ENCODE measurements at places on chromosomes 7 and 10.

DNA sequence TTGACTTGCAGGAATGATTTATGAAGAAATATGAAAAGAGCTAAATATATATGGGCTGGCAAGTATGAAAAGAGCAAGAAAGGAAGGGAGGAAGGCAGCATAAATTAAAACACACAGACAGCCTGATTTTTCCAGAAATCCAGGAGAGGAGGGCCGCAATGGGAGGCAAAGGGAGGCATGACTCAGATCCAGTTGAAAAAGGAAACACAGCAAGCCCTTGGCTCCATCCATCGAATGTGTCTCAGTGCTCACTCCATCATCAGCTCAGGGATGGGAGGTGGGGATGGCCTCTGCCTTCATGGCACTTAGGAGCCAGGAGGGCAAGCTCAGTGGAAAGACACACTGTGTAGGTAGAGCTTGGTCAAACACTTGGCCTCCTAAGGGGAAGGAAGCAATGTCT, 75.7 kb upstream of the PDZD8 start:
- no peak for DNase-seq

DNA sequence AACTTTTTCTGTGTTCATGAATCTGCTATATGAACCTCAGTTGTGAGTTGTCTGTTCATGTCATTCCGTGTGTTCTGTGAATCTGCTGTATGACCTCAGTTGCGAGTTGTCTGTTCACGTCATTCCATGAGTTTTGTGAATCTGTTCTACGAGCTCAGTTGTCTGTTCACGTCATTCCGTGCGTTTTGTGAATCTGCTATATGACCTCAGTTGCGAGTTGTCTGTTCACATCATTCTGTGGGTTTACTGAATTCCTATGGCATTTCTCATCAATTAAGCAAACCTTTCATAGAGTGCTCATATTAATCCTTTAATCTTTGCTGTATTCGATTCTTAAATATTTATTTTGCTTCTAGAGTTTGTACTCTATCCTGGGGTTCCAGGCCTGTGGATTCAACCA, 150.6 kb downstream of the DIP2C start:
- DNase-seq, result no peak

- no peak for DNase-seq
Observed at GRCh38 chr7:75623390-75624133, 115.2 kb downstream of the HIP1 start.

GRCh38 chr7:47313564-47313963, 268.3 kb downstream of the TNS3 start:
- DNase-seq, result no peak

DNA sequence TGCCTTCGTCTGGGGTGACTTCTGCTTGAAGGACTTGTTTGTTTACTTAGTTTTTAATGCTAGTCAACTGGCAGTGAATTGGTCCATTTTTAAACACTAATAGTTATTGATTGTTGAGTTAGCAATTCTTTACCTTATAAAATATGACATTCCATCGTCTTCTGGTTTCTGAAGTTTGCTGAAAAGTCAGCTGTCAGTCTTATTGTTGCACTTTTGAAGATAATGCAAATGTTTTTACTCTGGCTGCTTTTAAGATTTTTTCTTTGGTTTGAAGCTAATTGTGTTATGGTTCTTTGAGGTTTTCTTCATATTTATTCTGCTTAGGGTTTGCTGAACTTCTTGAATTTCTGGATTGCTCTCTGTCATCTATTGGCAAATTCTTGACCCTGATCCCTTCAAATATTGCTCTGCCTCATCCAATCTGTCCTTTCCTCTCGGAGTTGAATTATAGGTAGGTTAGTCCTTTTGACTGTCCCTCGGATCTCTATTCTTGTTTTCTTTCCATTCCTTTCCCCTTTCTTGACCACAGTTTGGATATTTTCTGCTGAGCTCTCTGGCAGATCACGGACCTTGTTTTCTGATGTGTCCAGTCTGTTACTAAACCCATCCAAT, 24.2 kb downstream of the MGMT start:
- DNase-seq, result no peak

DNA sequence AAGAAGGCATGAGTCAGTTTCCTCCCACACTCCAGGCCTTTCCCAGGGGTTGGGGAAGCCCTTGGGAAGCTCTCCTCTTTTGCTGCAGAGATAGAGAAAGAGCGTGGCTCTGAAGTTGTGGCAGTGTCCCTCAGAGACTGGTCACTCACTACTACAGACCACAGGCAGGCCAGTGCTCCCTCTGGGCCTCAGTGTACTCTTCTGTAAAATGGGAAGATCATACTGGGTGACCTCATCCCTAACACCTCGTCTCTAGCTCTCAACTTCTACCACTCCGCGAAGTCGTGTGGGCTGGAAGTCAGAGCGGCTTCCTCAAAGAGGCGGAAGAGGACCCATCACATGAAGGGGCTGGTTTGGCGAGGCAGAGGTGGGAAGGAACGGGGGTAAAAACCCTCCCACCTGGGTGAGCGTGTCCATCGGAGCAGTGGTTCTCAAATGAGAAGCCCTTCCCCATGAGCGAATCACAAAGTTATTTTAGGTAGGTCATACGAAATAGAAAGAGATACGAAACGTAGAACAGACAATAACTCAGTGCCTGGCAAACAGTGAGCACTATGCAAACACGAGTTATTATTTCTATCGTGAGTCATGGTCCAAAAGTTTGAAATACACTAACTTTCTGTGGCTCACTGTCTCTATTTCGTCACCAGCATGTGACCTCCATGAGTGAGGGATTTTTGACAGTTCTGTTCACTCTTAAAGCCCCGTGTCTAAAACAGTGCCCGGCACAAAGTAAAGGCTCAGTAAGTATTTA, 32.7 kb downstream of the PRKAG2 start:
- DNase-seq, result no peak

- DNase-seq, result no peak
Observed at GRCh38 chr7:8500286-8500685, 66.9 kb downstream of the NXPH1 start.

DNA sequence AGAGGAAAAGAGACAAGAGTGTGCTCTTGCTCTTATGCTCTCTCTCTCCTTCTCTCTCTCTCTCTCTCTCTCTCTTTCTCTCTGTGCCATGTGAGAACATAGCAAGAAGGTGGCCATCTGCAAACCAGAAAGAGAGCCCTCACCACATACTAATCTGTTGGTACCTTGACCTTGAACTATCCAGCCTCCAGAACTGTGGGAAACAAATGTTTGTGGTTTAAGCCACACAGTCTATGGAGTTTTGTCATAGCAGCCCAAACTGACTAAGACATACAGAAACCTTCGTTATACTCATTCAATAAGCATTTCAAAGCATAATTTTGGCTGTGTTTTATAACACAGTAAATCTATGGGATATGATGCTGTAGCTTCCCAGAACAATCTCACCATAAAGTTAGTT, 56.4 kb upstream of the PLPP4 start:
- DNase-seq, result no peak

- DNase-seq, result no peak
Observed at GRCh38 chr10:131274133-131274880, 37.2 kb downstream of the TCERG1L start.

DNA sequence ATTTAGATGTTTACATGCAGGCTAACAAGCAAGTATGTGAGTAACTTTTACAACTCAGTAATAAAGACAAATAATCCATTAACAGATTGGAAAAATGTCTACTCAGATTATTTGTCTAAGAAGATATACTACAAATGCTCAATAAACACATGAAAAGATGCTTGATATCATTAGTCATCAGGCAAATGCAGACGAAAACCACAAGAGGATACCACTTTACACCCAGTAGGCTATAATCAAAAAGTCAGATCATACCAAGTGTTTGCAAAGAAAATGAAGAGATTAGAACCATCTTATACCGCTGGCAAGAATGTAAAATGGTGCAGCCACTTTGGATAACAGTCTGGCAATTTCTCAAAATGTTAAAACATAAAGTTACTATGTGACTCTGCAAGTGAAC, 84.1 kb downstream of the MALSU1 start:
- DNase-seq, result no peak

GRCh38 chr10:117249493-117250093, 8.7 kb downstream of the SLC18A2 start:
- no peak for DNase-seq

DNA sequence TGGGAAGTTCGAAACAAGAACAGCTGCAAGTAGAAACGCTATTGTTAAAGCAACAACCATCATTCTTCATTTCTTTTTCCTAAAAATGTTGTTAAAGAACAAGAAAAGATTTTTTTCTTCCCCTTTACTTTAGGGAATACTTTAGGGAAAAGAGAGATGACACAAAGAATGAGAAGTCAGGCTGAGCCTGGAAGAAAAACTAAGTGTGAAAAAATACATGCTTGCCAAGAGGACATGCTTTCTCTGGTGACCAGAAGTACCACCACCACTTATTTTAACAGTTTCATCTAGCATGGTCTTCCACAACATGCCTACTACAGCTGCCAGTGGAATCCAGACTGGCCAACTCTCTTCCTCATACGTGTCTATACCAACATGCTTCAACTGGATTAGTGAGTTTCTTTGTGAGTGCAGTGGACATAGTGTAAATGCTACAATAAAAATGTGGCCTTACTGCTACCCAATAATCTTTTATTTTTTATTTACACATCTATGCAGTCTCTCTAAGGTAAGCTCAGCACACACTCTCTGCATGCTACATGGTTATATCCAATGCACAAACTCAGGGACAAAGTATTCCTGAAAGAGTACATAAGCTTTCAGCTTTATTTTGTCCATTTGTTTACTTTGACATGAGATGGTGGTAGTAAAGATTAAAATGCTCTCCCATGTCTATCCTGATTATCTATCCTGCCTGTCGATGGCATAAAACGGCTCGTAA, 196.2 kb downstream of the TAX1BP1 start:
- no peak for DNase-seq

- DNase-seq, result no peak
Observed at GRCh38 chr10:83724471-83725241, 414.7 kb upstream of the GHITM start.

GRCh38 chr10:23158370-23158769, 33.7 kb upstream of the PTF1A start:
- no peak for DNase-seq

- no peak for DNase-seq
Observed at GRCh38 chr7:36336390-36336789, 53.3 kb upstream of the ANLN start.

- no peak for DNase-seq
Observed at GRCh38 chr10:5632446-5632845, 33.9 kb downstream of the ASB13 start.

DNA sequence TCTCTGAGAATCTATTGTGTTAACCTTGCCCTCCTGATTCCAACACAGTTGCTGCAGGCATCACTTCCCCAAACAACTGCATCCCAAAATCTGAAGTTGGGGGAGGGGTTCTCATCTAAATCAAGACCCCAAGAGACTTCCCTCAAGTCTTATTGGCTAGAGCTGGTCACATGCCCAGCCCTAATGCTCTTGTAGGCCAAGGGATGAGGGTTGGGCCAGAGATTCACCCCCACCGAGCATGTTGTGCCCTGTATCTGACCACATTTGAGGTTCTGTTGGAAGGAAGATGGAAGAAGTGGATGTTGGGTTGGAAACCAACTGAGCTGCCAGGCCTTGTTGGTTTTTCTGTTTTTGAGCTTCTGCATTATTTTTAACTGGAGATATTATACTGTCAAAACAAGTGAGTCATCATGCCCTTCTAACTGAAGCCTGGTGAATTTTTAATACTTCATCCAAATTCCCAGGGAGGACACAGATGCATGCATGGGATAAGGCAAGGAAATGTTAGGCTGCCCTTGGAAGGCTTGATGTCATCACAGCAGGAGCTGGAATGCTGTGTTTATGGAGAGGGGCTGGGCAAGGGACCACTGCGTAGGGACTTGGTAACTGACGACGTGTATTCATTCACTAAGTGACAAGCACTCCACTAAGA, 68.6 kb upstream of the CACUL1 start:
- DNase-seq, result no peak

DNA sequence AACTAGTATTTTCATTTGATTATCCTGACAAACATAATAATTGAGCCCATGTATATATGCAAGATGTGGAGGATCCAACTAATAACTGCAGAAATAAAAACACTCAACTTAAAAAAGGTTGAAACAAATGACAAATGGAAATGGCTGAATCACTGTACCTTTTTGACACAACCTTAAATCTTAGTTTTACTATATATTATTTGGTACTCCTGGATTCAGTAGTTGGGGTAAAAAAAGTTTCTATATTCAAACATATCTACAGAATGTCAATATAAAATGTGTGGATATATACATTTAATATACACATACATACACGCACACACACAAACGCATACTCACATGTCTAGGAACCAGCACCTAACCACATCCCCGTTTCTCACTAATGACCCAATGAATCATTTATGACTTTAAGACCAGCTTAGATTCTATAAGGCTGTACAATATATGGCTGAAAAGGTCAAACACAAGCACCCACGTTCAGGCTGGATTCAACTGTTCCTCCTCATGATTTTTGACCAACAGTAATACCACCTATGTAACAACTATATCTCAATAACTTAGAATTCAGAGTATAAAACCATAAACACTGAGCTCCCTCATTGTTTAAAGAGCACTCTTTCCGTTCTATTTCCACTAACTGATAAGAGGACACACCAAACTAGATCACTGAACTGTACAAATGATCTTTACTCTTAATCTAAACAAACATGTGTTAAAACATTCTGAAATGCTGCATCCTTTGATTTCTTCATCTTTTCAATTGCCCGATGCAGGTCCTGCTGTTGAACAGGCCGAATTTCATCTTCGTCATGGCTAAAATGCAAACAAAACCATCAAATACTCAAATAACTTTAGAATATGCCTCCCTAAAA, 63.8 kb downstream of the ATAD1 start:
- no peak for DNase-seq

- DNase-seq, result no peak
Observed at GRCh38 chr10:122181041-122181732, 89.9 kb upstream of the BTBD16 start.

DNA sequence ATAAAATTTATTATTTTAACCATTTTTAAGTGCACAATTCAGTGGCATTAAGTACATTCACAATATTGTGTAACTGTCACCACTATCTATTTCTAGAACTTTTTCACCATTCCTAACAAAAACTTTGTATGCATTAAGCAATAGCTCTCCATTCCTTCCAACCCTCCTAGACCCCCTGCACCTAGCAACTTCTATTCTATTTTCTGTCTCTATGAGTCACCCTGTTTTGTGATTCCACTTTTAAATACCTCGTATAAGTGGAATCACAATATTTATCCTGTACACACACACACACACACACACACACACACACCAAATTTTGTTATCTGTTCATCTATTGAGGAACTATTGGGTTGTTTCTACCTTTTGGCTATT, 89.2 kb downstream of the ARID5B start:
- no peak for DNase-seq
